ENCODE measurements at places on chromosomes 11 and 22.

DNA sequence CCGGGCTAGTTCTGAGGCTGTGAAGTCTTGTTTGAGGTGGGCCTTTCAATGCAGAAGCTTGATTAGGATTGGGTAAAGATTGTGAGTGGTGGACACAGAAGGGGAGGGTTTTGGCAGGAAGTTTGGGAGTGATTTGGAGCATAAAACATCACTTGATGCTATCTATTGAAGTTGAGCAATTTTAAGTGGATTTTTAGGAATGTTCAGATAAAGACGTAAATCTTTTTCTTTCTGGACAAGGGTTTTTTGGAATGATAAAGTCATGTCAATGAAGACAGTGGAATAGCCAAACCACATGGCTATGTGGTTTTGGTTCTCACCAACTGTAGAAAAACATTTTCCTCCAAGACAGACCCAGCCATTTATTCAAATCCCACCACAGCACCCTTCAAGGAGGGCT is 111.2 kb upstream of the SNX19 start:
- DNase-seq, result no peak

- no peak for DNase-seq
Measured at GRCh38 chr11:64864473-64865285, 13.7 kb downstream of the EHD1 start.

DNA sequence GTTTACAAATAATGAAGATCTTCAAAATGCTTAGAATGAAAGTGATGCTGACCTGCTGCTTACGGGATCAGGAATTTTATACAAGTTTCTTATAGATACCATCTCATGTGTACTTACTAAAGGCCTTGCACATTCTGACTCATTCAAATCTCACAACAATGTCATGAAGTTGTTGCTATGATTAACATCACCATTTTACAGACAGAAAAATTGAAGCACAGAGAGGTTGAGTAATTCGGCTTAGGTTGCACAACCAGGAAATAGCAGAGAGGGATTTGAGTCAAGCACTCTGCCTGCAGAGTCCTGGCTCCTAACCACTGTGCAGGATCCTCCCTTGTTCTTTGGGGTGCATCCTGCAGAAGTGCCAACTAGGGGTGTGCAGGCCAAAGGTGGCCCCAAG is 471.9 kb downstream of the MIAT start:
- no peak for DNase-seq

- no peak for DNase-seq
Measured at GRCh38 chr11:2761131-2762030, 61.6 kb upstream of the KCNQ1OT1 start.

- DNase-seq, result no peak
Measured at GRCh38 chr22:25448435-25449051, 115.9 kb upstream of the GRK3 start.

GRCh38 chr22:47158457-47158856 is 396.0 kb downstream of the TBC1D22A start:
- no peak for DNase-seq

DNA sequence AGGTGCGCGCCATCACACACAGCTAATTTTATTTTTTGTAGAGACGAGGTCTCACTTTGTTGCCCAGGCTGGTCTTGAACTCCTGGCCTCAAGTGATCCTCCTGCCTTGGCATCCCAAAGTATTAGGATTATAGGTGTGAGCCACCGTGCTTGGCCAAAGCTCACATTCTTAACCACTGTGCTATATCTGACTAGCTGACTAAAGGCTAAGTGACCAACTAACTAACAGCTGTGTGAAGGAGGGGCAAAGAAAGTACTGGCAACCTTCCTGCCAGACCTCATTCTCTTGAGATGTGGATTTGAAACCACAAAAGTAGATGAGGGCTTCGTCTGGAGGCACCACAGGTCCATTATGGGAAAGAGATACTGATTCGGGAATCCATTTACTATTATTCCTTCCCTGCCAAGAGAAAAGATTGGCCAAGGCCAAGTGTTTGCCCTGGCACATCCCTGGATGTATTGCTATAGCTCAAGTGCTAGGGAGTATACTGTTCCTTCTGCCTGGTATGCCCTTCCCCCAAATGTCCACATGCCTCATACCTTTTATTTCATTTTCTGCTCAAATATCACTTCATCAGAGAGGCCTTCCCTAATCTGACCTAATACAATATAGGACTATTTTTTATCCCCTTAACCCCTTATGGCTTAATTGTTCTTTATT is 52.7 kb upstream of the RRM1 start:
- DNase-seq, result no peak

DNA sequence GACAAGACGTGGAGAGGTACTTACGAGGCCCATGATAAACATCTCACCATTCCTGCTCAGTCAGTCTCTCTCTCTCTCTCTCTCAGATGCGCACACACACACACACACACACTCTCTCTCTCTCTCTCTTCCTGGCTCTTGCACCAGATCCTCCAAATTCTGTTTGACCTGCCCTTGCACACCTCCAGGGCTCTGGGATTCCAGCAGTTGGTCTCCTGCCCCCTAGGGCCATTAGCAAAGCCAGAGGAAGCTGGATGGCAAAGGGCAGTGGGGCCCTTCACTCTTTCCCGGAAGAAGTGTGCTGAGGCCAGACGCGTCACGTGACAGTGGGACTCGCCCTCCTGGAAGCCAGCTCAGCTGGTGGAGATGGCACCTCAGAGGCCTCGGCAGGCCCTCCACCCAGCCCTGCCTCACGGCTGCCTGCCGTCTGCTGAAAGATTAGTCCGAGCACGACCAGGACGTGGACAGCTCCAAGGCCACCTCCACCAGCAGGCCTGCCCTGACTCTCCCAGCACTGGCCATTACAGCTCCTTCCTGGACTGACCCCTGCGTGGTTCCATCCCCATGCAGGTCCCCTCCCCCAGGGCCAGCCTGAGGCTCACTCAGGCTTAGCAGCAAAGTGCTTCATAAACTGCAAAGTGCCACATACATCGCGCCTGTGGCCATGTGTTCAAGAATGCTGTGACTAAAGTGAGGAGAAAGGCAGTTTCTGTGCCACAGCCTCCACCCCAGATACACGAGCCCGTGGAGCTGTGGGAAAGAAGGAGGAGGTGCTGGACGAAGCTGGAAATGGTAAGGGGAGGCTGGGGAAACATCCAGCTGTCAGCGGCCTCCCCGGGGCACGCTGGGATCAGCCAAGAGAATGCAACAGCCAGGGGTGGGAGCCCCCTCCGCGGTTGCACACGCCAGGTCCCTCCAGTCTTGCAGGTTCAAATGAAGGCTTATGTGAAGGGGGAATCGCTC is 3.7 kb downstream of the PDGFB start:
- peak; percentile 11 for DNase-seq

- DNase-seq, result no peak
Measured at GRCh38 chr11:33178443-33179180, 17.3 kb upstream of the CSTF3 start.

DNA sequence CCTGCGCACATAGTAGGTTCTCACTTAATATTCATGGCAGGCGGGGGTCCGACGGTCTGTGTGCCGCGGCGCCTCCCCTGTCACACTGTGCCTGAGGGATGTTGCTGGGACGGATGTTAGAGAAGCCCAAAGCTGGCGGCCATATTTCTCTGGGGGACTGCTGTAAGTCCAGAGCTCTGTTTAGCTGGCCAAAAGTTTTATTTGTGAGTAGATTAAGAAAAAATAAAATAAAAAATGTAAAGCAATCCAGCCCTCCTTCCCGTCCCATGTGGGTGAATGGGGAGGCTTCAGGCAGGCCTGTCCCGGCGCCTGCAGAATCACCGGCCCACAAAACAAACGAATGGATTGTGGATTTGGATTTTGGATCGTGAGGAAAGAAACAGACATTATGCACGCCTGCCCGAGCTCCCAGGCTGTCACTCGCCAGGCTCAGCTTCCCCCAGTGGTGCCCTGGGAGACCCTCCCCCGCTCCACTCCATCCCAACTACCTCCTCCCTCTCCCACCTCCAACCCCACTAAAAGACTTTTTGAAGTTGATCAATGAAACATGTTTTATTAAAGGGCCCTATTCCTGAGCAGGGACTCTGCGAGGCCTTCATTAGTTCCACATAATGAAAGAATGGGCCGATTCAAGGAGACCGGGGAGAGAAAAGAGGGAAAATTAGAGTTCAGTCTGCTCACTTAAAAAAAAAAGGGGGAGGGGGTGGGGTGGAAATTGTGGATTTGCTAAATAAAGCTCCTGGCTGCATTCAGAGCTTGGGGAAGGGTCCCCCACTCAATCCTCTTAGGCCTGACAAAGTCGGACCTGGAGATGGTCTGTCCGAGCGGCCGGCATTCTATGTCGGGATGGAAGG is 20.4 kb upstream of the SCUBE1 start:
- no peak for DNase-seq

DNA sequence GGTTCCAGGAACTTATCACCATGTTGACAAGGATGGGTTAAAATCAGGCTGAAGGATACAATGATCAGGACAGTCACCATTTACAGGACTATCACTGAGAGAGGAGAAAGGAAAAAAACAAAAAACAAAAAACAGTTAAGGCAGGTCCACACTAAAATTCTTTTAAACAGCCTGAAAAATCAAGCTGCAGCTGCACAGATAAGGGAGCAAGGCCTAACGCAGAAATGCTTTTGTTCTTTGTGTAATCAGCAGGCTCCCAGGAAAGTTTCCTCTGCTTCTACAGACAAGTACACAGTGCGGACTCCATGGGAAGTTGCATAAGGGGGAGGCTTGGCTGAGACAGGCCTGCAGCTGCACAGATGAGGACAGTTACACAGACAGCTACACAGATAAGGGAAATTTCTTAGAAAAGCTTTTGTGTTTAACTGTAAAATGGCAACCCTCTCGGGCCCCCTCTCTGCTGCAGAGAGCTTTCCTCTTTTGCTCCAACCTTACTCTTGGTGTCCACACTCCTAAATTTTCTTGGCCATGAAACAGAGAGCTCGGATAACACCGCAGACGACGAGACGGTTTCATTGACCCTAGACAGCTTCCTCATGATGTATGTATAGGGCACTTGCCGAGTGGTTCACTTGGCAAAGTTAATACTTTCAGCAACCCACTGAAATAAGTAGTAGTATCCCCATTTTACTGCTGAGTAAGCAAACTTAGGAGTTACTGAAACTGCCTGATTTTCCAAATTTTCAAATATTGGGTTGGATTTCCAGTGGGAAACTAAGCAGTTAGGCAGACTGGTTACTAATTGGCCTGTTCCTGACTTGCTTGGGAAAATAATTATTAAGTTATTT is 45.5 kb downstream of the PIWIL3 start:
- DNase-seq, result peak; percentile 27

DNA sequence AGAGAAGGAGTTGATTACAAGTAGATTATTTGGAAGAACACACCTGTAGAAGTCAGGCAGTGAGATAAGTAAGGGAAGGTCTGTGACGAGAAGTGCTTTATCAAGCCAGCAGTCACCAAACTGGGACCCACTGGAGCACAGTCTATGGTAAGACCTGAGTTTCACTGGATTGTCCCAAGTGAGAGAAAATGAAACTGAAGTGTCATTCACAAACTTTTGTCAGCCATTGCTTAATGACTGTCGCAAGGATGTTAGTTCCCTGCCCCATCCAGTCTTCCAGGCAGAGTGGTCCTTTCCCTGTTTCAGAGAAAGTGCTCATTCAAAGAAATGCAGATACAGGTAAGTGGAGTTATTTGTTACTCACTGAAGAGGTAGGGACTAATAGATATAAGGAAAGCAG is 728.0 kb upstream of the TENM4 start:
- no peak for DNase-seq

DNA sequence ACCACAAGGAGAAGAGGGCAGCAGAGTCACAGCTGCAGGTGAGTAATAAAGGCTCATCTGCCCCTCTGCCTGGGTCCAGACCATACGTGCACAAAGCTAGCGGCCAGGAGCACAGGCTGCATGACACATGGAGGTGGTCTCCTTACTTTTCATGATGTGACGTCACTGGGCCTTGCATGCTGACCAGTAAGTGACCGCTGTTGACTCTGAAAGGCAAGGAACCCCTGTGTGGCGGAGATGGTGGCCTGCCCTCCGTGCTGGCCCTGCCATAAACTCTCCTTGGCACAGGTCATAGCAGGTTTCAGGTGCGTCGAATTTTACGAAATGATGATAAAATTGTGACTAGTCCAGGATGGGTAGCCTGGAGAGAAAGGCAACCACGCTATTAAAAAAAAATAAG is 7.6 kb upstream of the PARVG start:
- DNase-seq, result no peak

- no peak for DNase-seq
Measured at GRCh38 chr11:125433454-125434121, 62.5 kb downstream of the FEZ1 start.

GRCh38 chr22:19982991-19983578 is 33.5 kb downstream of the ARVCF start:
- DNase-seq, result no peak

- no peak for DNase-seq
Measured at GRCh38 chr11:1908618-1909017, 10.9 kb upstream of the TNNT3 start.

- DNase-seq, result no peak
Measured at GRCh38 chr22:50546326-50547262, 895 bp downstream of the KLHDC7B start.

DNA sequence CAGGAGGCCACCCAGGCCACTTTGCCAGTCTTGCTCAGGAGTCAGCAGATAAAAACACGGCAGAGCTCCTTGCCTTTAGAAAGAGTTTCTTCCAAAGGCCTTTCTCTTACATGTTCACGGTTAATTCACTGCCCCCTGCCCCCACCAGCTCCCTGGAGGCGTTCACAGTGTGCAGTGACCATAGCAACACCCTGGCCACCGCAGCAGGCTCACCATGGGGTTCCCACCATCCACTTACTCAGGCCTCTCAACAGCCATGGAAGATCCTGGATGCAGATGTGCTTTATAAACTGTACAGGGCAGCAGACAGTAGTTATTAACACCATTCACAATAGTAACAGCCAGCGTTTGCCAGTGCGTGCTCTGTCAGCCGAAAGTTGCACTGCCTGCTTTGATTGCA is 10.6 kb upstream of the MYO7A start:
- no peak for DNase-seq

DNA sequence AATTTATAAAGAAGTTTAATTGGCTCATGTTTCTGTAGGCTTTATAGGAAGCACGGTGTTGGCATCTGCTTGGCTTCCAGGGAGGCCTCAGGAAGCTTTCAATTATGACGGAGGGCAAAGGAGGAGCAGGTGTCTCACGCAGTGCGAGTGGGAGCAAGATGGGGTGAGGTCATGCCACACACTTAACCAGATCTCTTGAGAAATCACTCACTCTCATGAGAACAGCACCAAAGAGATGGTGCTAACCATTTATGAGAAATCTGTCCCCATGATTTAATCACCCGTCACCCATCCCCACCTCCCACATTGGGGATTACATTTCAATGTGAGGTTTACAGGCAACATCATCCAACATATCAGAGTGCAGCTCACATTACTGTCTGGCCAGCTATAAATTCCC is 103.5 kb downstream of the ARHGAP8 start:
- no peak for DNase-seq

DNA sequence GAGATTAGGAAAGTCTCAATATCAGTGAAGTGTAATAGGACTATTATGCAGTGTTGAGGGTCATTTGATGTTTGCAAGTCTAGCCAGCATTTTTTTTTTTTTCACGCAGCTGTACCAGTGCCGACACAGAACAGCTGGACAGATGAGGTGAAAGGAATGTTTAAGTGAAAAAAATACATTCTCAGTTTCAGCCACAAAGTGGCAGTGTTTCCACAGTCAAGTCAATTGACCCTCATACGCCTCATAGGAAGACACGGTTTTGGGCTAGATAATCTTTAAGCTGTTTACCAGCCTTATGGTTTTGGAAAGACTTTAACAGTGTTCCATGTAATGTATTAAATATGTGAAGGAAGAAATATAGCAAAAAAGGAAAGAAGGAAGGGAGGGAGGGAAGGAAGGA is 349.9 kb upstream of the ANO3 start:
- DNase-seq, result peak; percentile 41

Measured in Jurkat, Clone E6-1 (cell line).